ENCODE measurements at places on chromosomes 1 and 21.

GRCh38 chr1:244322791-244323521 lies 128.8 kb downstream of the ADSS2 start:
- DNase-seq, result peak; percentile 95

DNA sequence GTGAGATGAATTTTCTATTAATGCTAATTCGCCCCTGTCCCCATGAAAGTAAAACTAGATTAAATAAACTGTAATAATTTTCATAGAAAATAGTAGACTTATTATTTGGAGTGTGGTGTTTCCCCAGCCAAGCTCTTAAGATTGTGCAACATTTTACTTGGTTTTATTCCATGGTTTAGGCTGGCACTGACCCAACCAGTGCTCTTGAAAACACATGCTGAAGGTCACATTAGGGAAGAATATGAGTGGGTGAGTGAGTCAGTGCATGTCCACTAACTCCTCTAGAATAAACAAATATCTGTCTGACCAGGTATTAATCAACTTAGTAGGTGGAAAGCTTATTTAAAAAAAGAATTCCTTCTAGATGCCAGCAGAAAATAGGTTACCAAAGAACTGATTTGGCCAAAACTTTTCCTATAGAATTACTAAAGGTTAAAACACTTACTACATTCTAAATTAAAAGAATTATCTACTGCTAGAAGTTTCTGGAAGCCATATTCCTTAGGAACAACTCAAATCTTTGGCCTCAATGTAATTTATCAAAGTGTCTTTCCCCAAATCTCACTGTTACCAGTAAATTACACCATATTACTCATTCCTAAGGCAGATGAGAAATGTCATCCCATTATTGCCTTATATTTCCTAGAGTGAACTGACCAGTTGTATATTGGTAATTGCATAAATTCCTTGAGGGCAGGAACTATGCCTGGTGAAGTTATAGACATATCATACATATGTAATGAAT lies 89.7 kb upstream of the RGS1 start:
- DNase-seq, result peak; percentile 89

- DNase-seq, result no peak
These were observed 35.5 kb downstream of the IGFN1 start for GRCh38 chr1:201226178-201226514.

GRCh38 chr1:40302475-40302874 lies 14.6 kb downstream of the COL9A2 start:
- DNase-seq, result no peak

- DNase-seq, result no peak
These were observed 198.9 kb upstream of the PTGFR start for GRCh38 chr1:78291872-78292271.

Measured in kidney tubule cell (primary cell).